Activated CD8-positive, alpha-beta T cell treated with anti-CD3 and anti-CD28 coated beads, Interleukin-2, amount 10 ng/mL, durations not matched to agents 7 days and 5 days (primary cell): ENCODE measurements at places on chromosomes 7 and 10. TPM values are rescaled to one million over a fixed set of nuclear protein-coding genes. Genes with fewer than 3 reads are reported as not detected.
A peak's percentile ranks its signal among the peaks of the same experiment; 100 is the strongest.

GRCh38 chr10:100976906-100977305, 7.6 kb downstream of the SEMA4G start:
- no peak for DNase-seq

GRCh38 chr10:34341473-34341872, 473.6 kb downstream of the PARD3 start:
- no peak for DNase-seq

GRCh38 chr10:114684084-114684821, 26.2 kb upstream of the ABLIM1 start:
- DNase-seq: no peak

DNA sequence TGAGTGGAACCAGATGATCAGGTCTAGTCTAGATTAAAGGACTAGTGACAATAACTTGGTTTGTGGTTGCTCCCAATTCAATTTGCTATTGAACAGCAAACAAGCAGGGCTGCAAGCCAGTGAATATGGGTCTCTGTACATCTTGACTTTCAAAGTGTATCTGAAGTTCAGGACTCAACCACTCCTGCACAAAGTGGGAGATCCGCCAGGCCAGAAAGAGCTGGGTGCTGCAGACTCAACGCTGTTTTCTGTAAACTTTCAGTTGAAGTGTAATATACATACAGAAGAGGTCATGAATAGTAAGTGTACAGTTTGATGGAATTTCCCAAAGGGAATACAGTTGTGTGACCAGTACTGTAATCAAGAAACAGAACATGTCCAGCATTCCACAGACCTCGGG, 416.6 kb downstream of the RPS24 start:
- DNase-seq: no peak

DNA sequence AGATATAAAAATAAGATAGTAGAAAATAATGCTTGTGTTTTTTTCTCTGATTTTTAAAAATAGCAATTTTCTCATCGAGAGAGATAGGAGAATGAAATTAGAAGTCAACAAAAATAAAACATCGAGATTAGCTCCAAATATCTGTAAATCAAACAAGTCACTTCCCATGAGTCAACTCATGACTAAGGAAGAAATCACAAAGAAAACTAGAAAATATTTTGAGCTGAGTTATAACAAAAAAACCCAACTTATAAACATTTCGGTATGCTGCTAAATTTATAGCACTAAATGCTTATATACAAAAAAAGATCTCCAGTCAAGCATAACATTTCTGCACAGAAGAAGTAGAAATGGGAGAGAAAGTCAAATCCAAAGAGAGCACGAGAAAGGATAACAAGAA, 140.1 kb downstream of the ITGA8 start:
- no peak for DNase-seq

DNA sequence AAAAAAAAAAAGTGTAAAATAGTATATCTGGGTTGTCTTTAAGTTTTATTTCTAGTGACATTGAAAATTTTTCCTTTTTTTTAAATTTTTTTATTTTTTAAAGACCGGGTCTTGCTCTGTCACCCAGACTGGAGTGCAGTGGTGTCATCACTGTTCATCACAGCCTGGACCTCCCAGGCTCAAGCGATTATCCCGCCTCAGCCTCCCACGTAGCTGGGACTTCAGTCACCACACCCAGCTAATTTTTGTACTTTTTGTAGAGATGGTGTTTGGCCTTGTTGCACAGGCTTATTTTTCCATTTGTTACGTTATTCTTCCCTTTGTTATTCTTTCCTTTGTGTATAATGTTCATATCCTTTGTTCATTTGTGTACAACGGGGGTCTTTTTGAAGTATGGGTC, 30.1 kb downstream of the TSPAN14 start:
- no peak for DNase-seq

The OIT3 gene
- total RNA-seq: not detected

GRCh38 chr7:29142021-29142727, 4.2 kb downstream of the CPVL start:
- no peak for DNase-seq

DNA sequence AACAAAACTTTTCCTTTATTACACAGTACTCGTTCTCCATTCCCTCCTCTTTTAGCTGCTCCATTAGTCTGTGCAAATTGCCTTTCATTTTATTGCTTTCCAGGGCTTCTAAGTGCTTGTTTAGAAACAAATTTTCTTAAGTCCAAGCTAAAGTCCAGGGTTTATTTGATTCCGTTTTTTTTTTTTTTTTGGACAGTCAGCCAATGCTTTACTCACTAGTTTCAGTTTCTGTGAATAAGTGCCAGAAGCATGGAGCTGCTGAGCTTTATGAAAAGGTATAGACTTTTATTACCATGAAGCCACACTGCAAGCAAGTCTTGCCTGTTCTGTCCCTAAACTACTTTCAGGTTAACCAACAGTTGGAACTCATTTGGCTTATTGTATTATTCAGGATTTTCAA, 455.0 kb downstream of the GFRA1 start:
- no peak for DNase-seq

- no peak for DNase-seq
Observed at GRCh38 chr7:151381098-151381347, 28.8 kb downstream of the WDR86 start.

- no peak for DNase-seq
Observed at GRCh38 chr10:14153570-14154055, 177.1 kb downstream of the FRMD4A start.

DNA sequence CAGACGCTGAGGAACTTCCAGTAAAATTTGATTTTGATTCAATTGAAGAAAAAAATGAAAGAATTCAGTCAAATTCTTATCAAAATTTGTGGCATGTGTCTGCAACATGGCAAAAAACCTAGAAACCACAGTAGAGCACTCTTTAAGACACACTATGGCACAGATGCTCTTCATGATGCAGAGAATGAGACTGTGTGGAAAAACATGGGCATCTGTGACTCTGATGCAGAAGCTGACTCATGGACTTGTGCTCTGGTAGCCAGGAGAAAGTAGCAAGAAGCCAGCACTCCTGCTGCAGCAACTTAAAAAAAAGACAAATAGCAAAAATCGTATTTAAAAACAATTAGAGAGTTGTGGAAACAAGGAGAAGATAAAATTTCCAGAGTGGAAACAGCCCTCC, 8.9 kb upstream of the KCNK18 start:
- no peak for DNase-seq

DNA sequence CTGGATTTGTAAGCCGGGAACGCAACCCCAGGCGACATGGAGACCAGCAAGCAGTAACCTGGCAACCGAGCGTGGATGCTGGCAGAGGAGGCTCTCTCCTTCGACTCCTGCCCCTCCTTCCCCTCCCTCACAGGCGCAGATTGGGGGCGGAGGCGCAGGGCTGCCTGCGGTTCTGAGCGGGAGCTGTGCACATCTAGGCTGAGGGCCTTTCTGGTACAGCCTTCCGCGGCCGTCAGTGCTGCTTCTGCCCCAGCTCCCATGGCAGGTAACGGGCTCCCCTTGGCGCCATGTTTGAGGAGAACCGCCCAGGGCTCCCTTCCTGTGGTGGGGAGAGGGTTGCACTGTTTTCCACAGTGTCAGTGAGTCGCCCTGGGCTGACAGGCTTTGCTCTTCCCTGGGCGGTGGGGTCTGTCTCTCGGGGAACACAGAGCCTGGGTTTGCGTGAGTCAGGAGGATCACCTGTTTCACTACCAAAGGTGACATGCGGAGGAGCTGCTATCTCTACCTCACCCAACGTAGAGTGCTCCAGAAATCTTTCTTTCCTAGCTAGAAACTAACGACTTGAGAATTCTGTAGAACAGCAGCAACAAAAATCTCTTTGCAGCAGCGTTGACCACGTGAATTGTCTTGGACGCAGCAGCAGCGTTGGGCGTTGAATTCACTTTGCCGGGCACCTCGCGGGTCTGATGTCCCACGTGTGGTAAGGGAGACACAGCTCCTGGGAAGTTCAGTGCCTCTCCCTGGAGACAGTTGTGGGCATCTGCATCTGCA, 154.8 kb upstream of the COBL start:
- peak; percentile 22 for DNase-seq

GRCh38 chr7:112866424-112866823, 76.2 kb upstream of the TMEM168 start:
- DNase-seq: no peak

- no peak for DNase-seq
Observed at GRCh38 chr7:20596653-20597052, 18.8 kb upstream of the ABCB5 start.

- peak; percentile 87 for DNase-seq
Observed at GRCh38 chr7:1176891-1177373, 16.9 kb upstream of the ZFAND2A start.

DNA sequence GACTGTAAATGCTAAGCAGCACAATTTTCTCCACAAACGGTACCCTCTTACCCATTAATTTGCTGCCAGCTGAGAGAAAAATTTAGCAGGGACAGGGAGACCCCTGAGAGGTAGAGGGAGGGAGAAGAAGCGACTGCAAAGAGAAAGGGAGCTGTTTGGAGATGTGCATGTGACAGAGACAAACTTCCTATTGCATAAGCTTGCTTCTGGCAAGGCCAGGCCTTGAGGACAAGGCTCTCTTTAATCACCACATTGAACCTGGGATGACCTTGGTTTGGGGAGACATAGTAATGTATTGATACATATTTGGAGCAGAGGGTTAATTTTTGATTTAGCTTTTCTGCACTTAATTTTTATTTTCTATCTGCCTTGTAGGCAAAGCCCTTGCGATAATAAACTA, 31.1 kb upstream of the HIBADH start:
- DNase-seq: no peak

The TAC1 gene
- not detected for total RNA-seq

The TMEM229A gene
- total RNA-seq: not detected

The SMKR1 gene
- total RNA-seq: 1.6 TPM

GRCh38 chr10:113959383-113959760, 84.3 kb upstream of the ADRB1 start:
- no peak for DNase-seq

The CALHM3 gene
- 0.63 TPM for total RNA-seq

GRCh38 chr7:72278550-72278949, 133.6 kb downstream of the CALN1 start:
- DNase-seq: no peak

- DNase-seq: no peak
Observed at GRCh38 chr7:151793531-151793951, 83.4 kb downstream of the PRKAG2 start.

The COL13A1 gene
- not detected for total RNA-seq

DNA sequence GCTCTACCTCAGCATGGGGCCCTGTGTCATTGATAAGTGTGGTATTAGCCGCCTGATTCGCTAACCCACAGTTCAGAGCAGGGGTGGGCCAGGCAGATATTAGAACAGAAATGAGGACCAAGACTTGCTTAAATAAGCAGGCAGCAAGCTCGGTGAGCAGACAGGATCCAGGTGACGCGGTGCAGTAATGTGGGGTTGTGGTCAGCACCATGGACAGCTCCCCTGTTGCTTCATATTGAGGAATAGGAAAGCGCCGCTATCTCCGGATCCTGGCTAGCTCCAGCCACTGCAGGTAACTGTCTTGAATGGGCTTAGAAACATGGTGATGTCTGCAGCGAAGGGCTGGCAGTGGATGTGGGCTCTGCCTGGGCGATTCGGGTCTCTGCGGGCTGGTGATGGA, 51.3 kb upstream of the GPR26 start:
- DNase-seq: peak; percentile 75

DNA sequence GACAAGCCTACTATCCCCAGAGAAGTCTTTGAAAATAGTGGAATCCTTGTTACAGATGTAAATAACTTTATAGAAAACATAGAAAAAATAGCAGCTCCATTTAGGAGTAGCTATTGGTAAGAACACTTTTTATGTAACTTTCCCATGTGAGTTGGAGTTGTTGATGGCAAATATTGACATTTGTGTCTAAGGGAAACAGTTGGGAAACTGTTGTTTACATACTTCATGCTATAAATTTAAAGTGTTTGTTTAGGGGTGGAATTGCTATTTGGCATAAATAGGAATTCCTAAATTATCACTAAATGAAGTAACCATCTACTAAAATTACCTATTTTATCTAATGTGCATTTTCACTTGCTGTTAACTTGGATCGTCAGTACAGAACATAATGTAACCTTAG, 50.7 kb downstream of the GDI2 start:
- DNase-seq: no peak

- DNase-seq: no peak
Observed at GRCh38 chr7:114949231-114949630, 27.3 kb downstream of the MDFIC start.

The CC2D2B gene
- 0.21 TPM for total RNA-seq

The NRCAM gene
- total RNA-seq: 0.05 TPM

DNA sequence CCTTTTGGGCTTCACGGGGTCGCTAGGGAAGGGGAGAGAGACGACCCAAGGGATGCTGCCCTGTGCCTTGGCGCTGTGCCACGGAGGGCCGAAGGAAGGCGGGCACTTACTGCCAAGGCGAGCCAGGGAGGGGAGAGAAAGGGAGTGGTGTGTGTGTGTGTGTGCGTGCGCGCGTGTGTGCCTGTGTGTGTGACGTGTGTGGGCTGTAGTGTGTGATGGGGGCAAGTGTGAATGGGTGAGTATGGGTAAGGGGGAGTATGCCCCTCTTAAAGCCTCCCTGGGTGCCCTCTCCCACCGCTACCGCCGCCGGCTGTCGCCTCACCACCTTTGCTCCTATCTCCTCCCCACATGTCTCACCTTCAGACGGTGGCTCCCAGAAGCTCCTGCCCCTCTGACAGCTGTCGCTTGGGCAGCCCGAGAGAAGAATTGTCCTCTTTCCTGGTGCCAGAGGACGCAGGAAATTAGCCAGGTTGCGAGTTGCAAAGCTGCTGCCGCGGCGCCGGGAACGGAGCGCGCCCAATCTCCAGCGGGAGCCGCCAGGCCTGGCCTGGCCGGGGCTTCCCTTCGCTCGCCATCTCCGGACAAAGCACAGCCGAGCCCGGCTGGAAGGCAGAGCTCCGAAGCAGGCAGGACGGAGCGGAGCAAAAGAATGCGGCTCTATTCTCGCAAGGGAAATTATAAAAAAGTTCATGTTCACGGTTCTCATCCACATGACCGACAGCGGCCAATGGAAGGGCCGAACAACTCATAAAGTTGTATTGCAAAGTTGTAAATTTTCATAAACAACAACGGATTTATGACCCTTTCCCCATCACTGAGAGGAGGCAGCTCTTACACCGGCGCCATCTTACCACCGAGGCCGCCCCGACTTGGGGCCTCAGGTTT, at the start of gene HOXA3:
Gene HOXA3 (minus strand): TSS at position 653 of the 885 bp plus-strand sequence. CDS start 41,943 bp downstream, outside the sequence.
- DNase-seq: no peak
